ENCODE measurements at places on chromosomes 5 and 9.

DNA sequence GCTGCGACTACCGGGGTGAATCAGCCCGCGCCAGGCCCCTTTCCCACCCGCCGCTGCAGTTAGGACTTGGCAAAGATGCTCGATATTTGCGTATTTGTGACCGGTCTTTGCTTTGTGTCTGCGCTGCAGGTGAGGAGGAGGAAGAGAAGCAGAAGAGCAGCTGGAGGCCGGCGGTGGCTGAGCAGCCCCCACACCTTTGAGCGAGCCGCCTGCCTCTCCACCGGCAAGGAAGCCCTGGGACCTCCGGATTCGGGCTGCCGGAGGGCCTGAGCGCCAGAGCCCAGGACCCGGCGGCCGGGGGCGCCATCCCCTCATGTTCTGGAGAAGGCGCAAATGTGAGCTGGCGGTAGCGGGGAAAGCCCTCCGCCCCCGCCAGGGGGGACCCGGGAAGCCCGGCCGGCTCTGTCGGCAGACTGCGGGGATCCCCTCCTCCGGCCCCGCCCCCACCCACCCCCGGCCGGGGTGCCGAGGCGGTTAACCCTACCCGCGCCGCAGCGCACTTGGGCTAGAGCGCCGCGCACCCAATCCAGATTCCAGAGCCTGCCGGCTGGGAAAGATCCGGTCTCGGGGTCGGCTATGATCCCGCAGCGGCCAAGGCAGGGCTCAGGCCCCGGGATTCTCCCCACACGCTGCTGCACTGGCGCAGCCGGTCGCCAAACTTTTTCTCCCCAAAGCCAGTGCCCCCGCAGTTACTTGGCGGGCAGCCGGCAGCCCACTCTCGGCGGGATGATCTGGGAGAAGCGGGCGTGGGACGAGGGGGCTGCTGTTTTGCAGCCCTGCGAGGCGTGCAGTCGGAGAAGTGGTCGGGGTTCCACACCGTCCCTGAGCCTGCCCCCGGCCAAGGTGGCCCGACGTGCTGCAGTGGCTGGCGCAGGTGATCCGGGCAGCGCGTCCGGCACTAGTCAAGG, 800 bp upstream of the KCNN2 start:
- DNase-seq, result no peak

GRCh38 chr9:20997503-20998076, 33.9 kb downstream of the HACD4 start:
- DNase-seq, result no peak

DNA sequence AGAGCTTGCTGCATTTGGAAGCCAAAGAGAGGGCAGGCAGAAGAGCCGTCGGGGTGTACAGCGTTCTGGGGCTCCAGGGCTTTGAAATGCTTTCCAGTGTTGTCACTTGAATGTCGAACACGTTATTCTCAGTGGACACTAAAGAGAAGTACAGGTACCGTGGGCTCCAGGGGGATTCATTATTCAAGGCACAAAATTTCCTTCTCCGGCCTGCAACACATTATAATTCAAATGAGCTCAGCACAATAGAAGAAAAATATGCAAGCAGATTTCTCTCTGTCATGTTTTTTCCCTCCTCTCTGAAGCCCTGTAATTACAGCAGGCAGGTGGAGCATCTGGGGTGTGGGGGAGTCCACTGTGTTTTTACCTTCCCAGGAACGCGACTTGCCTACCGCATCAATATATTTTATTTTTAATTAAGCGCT, 293.1 kb downstream of the ZSWIM6 start:
- DNase-seq, result no peak

DNA sequence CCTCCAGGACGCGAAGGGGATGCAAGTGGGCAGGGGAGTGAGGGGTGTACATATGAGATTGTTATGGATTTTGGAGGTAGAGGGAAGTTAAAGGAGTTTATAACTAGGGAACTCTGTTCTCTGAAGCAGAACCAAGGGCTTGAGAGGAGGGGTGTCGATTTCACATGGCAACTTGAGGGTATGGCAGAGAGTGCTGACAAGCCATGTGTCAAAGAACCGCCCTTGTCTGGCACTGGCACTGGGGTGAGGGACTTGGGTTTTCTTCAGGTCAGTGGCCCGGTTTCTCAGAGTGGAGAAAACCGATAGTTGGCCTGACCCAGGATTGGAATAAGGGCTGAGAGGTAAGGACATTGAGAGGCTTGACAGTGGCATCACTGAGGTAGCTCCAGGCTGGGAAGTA, 47.7 kb upstream of the TESK1 start:
- no peak for DNase-seq

DNA sequence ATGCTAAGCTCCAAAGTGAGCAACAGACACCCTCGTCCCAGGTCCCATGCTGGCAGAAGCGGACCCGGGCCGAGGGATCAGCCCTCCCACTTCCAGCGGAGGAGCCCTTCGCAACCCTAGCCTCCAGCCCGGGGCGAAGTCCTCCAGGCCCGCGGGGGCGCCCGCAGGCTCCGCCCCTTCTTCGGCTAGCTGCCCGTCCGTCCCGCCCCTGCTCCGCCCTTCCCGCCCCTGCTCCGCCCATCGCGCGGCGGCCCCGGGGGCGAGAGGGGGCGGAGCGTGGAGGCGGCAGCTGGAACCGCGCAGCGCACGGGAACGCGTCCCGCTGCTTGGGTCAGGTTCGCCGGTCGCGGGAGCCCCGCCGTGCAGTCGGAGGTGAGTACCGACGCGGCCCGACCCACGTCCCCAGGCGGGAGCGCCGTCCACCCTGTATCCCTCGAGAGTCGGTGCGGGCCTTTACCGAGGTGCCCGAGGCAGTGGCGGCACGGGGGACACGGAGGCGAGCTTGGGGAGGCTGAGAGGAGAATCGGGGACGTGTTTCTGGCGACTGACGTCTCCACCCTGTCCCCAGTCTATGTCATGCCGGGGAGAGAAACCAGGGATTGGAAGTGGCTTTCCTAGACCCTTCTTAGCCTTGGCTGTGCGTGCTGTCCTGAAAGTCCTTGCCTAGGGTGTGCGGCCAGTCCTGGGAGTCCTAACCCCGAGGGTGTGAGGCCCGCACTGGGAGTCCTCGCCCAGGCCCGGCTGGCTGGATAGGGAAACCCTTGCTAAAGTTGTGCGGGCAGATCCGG, at the start of gene ACO1:
Gene ACO1, plus strand, starts transcription at position 280 of the 788 bp plus-strand sequence. CDS start 20,864 bp downstream, outside the sequence.
- DNase-seq, result peak; percentile 79

- no peak for DNase-seq
Measured at GRCh38 chr9:135523521-135524129, 2.4 kb downstream of the LCN1 start.

GRCh38 chr5:141260458-141261237, 15.5 kb downstream of the PCDHB15 start:
- no peak for DNase-seq

GRCh38 chr9:128727640-128728248, 3.8 kb upstream of the ZDHHC12 start:
- no peak for DNase-seq

DNA sequence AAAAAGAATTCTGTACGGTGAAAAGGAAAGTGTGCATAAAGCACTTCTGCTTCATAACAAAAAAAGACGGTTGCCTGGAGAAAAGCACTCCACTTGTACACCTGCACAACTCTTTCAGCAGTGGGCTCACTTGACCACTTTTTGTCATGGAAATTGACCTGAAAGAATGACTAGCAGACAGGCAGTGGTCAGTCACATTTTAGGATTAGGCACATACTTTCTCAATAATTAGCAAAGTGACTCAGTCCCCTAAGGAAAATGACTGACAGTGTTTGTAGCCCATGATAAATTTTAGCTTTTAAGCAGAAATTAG, 169.3 kb downstream of the FANCC start:
- no peak for DNase-seq

DNA sequence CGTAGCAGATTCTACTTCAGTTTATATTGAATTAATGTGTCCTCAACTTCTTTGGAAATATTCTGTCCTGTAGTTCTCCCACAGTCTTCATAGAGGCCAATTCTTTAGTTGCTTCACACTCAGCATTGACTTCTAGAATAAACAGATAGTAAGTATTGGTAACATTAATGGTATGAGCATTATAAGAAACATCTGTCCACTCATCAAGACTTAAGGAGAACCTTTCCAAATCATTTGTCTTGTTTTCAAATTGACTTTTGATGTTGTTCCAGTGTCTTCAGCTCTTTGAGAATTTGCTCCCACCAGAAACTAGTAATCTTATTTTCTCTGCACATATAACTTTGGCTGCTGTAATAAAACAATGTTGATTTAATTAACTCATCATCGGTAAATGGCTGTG, 18.3 kb downstream of the RANBP17 start:
- no peak for DNase-seq

- peak; percentile 19 for DNase-seq
Measured at GRCh38 chr5:123549256-123549904, 37.4 kb downstream of the CSNK1G3 start.

GRCh38 chr5:122346897-122347581, 35.0 kb downstream of the SNCAIP start:
- no peak for DNase-seq

DNA sequence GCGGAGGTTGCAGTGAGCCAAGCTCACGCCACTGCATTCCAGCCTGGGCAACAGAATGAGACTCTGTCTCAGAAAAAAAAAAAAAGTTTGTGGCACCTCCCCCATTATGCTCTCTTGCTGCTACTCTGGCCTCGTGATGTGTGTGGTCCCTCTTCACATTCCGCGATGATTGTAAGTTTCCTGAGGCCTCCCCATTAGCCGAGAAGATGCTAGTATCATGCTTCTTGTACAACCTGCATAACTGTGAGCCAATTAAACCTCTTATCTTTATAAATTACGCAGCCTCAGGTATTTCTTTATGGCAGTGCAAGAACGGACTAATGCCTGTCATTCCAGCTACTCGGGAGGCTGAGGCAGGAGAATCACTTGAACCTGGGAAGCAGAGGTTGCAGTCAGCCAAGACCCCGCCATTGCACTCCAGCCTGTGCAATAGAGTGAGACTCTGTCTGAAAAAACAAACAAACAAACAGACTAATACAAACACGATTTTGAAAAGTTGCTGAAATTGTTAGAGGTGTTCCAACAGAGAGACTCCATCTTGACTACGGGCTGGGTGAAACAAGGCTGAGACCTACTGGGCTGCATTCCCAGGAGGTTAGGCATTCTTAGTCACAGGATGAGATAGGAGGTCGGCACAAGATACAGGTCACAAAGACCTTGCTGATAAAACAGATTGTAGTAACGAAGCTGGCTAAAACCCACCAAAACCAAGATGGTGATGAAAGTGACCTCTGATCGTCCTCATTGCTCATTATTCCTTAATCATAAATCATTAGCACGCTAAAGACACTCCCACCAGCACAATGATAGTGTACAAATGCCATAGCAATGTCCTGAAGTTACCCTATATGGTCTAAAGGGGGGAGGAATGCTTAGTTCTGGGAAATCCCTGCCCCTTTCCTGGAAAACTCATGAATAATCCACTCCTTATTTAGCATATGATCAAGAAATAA, 8.3 kb upstream of the AFF4 start:
- no peak for DNase-seq
